ENCODE measurements at places on chromosomes 3 and 15.

DNA sequence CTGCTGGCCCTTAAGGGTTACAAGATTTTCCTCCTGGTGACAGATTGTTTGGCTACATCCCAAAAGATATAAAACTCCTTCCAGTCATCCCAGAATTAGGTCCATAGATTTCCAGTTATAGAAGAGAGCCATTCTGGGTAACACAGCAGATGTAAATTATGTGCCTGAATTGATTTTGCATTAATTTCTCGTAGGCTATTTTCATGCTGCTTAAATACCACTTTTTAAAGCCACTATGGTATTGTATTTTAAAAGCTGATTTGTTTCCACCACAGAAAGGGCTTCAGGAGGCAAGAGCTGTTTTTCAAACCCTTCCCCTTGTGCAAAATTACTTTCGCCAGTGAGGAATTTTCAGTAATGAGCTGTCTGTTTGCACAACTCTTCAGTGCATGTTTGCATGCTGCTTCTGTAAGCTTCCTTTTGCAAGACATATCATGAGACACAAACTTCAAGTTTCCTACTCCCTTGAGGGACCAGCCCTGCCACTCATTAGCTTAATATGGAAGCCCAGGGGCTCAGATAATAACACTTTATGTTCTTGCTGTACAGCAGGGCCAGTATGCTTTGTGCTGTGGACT, 105.4 kb upstream of the TNIK start:
- DNase-seq = no peak

DNA sequence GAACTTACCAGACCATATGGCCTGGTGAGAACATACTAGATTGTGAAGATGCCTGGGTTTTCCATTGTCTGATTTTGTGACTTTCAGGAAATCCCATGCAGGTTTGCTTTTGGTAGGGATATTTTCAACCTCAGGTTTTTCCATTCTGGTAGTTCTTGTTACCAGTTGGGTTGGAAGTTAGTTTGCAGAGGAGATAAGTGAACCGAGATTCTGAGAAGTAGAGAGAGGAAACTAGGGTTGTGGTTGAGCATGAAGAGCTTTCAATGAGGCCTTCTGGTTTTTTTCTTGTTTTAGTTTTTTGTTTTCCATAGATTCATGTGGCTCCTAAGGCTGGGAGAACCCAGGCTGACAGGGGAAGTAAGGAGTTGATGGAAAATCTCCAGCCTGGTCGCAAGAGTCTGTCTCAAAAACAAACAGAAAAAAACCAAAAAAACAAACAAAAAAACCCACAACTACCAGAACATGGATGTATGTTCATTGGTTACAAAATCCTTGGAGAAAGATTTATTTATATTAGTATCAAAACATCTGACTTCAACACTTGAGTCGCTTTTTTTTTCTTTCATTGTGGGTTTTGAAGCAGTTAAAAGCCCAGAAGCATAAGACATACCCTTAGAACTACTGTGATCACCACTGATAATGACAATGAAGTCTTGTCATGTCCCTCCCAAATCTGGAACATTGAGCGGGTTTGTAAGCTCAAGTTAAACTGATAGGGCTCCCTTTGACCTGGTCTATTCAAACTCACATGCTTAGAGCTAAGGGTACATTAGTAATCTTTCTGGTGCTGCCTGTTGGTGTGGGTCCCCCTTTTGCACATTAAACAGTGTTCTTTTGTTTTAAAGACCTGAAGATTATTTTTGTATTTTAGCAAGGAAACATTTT, 3.2 kb downstream of the GPR171 start:
- no peak for DNase-seq

GRCh38 chr3:59245300-59245858, 195.6 kb upstream of the CFAP20DC start:
- DNase-seq = no peak

DNA sequence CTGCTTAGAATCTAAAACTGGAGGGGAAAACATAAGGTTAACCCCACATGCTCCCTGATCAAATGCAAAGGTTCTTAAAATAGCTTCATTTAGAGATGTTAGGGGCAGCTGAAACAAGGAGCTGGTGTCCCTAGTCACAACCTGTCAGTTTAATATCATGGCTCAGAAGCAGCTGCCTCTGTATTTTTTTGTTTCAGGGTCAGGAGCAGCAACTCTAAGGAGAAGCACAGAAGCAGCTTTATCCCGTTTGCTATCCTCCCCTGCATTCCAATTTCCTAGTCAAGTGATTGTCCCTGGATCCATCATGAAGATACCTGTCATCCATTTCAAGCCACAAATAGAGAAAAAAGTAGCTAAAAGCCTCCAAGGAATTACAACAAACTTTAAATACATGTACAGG, 4.1 kb downstream of the FILIP1L start:
- DNase-seq = no peak

DNA sequence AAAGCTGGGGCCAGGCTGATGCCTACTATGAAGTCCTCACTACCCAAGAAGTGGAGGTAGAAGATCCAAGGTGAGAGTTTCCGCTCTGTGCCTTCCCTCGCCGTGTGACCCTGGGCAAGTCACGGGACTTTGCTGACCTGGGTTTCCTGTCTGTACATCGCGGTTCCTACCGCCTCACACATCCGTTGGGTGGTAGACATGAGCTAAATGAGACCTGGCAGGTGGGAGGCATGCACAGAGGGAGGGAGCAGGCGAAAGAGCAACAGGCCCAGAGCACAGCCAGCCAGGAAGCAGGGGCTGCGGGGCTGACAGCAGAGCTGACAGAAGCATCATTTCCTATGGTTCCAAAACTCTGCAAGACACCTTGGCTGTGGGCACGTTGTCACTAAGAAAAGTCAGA, 157.3 kb upstream of the BHLHE40 start:
- peak; percentile 49 for DNase-seq

DNA sequence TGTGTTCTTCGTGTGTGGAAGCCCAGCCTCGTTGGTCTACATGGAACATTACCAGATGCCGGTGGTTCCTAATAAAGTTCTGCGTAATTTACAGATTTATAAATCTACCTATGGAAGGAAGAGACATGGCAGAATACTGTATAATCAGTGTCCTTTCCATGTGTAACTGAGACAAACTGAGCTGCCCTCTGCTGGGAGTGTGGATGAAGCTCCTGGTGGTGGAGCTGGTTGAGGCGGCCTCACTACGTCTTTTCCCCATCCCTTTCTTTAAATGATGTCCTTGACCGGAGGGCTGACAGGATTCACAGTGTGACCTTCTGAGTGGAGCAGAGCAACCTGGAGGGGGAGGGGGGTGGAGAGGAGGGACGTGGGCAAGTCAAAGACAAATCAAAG, 267.0 kb upstream of the CHRM5 start:
- DNase-seq = no peak

DNA sequence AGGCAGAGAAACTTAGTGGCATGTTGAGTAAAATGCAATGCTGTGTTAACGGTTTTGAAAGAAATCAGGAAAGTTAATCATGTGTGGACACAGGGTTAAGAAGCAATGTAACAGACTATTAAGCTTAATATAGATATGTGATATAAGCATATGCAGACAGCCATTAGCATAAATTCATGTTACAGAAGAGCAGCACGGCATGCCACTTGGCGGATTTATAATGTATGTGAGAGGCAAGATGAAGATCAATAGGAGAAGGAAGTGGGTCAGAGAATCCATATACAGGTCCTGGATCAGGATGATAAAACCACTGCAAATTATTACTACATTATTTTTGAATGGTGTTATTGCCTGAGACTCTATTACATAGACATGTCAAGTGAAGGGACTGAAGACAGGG, 694.3 kb downstream of the MCTP2 start:
- DNase-seq = no peak

GRCh38 chr3:42289026-42289425, 23.0 kb upstream of the CCK start:
- no peak for DNase-seq

- DNase-seq = no peak
Observed at GRCh38 chr3:128195369-128195768, 42.1 kb downstream of the EEFSEC start.

DNA sequence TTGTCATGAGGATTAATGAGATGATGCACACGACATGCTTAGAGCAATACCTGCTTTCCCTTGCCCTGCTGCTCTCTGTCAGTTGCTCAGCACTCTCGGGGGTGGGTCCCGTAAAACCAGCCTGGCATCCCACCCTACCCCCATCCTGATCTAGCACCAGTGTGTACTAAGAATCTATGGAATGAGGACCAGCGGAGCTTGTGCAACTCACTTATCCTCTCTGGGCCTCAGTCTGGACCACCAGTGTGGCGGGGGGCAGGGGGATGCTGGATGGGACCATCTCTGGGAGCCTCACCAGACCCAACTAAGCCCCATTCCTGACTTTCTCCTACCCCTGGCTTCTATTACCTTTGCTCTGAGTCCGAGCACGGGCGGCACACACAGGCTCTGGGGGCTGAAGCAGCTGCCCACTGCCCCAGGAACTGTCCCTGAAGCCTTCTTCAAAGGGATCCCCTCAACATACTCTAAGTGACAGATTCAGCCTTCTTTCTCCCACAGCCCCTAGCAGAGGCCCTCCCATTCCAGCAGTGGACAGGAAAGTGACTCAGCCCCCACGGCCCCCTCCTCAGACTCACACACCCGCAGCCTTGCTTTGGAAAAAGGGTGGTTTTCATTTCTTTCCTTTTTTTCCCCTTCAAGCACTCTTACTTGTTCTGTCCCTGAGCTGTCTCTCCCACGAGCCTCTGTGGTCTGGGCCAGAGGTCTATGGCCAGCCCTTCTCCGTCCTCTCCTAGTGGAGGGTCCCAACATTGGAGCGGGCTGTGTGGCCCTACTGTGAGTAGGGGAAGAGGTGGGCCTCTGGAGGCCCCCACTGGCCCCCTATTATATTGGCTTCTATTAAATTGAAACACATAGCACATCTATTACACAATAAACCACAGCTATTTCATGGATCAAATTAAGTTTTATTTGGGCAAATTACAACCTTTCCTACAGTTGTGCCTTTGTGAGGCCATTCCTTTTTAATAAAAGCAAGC, 100.3 kb downstream of the SMAD6 start:
- DNase-seq = no peak

- DNase-seq = no peak
Observed at GRCh38 chr3:9732080-9732739, 675 bp downstream of the BRPF1 start.

GRCh38 chr3:85584779-85585356, 626.1 kb downstream of the CADM2 start:
- no peak for DNase-seq

- DNase-seq = no peak
Observed at GRCh38 chr3:64099316-64099715, 76.0 kb upstream of the PSMD6 start.

DNA sequence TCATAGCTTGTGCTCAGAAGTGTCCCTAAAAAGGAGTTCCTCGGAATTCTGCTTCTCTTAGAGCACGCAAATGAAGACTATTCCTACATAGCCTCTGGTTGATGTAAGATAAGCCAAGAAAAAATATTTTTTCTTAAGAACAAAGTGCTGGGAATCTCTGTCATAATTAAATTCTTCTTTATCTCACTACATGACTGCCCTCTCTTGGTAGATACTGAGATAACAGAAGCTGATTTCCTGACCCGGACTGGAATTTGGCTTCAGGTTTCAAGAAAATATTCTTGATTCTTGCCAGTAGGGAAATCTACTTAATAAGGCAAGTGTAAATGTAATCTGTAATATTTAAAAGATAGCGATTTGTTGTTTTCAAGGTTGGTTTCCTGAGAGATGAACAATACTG, 31.3 kb upstream of the SETMAR start:
- no peak for DNase-seq

DNA sequence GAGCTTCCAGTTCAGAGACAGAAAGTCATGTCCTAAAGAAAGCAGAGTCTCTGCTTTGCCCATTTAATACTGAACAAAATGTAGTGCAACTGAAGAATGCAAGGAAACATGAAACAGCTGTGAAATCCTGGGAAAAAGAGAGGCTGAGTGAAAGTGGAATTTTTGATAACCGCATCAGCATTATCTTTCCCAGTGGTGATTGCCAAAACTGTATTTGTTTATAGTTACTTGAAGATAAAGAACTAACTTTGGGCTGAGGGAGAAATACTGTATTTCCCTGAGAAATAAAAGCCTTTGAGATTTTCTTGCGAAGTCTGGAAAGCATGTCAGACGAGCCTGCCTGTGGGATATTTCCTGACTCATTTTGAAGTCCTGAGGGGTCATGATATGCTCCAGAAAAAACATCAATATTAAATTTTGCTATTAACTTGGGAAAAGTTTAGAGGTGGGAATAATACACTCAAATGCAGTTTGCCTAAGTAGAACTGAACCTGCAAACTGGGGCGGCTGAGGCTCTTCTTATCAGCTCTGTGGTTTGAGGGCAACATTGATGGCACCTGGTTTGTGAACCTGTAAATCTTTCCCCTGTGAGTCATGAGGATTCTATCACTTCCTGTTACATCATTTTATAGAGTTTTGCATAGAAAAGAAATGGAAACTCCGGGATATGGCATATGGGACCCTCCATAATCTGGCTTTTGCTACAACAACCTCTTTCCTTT, 855.3 kb downstream of the MCTP2 start:
- no peak for DNase-seq

GRCh38 chr15:90583471-90584252, 53.9 kb downstream of the CRTC3 start:
- DNase-seq = no peak

- no peak for DNase-seq
Observed at GRCh38 chr15:48554112-48554511, 91.4 kb downstream of the FBN1 start.

- DNase-seq = no peak
Observed at GRCh38 chr15:76483752-76484151, 147.2 kb downstream of the ISL2 start.

DNA sequence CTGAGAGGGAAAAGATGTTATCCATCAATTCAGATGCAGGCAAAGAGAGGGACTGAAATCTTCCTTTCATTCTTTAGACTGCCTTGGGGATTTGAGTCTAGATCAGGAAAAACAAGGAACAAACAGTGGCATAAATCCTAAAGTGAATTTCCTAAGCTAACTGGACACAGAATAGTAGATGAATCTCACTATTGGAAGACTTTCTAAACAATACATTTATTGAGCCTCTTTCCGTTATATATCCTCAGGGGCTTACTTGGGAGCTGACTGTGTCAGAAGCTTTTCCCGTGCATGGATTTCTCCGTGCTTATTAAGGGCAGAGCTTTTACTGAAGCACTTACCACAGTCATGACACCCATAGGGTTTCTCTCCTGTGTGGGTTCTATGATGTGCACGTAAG, 10.0 kb downstream of the ZSCAN29 start:
- no peak for DNase-seq

GRCh38 chr3:11238880-11239279, 33.3 kb upstream of the ATG7 start:
- no peak for DNase-seq

GRCh38 chr15:79972863-79973262, 1.9 kb upstream of the BCL2A1 start:
- DNase-seq = no peak

GRCh38 chr3:185024966-185025365, 127.9 kb downstream of the C3orf70 start:
- no peak for DNase-seq
